AG08395 (cell line): ENCODE measurements at places on chromosomes 11 and 22.

GRCh38 chr11:108965306-108966001, 300.6 kb downstream of the DDX10 start:
- DNase-seq: peak; percentile 85

DNA sequence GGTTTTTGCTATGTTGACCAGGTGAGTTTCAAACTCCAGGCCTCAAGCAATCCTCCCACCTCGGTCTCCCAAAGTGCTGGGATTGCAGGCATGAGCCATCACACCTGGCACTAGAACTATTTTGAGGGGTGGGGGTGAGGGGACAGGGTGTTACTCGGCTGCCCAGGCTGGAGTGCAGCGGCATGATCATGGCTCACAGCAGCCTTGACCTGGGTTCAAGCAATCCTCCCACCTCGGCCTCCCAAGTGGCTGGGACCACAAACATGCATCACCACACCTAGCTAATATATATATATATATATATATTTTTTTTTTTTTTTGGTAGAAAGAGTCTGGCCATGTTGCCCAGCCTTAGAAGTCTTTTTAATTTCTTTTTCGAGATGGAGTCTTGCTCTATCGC, 17.1 kb upstream of the IFITM3 start:
- DNase-seq: no peak

- DNase-seq: no peak
Observed at GRCh38 chr11:86403458-86403857, 28.8 kb downstream of the CCDC81 start.

DNA sequence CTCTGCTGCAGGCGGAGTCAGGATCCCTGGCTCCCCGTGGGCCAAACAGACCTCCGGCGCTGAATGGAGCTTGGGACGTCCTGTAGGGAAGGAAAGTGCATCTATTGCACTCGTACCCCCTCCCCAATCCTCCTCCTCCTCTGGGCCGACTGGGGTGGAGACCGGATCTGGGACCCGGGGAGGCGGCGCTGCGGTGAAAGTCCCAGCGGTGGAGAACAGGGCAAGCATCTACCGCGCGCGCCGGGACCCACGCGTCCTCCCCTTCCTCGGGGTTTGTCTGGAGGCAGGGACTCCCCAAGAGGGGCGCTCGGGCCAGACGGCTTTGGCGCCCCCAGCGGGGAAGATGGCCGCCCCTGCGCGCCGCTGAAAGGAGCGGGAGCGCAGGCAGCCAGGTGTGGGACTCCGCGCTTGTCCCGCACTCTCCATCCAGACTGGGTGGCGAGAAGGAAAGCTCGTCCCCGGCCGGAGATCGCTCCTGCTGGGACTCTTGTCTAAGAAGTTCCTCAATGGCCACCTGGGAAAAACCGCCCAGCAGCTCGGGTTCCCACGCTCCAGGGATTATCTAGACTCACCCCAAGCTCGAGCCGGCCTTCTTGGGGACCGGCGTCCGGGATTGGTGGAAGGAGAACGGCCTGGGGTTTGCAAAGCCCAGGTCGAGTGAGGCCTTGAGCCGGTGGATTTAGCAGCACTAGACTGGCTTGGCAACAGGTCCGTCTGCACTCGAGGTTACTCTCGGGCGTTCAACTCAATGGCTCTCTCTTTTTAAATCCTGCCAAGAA, 718 bp downstream of the FADS2 start:
- DNase-seq: peak; percentile 19

DNA sequence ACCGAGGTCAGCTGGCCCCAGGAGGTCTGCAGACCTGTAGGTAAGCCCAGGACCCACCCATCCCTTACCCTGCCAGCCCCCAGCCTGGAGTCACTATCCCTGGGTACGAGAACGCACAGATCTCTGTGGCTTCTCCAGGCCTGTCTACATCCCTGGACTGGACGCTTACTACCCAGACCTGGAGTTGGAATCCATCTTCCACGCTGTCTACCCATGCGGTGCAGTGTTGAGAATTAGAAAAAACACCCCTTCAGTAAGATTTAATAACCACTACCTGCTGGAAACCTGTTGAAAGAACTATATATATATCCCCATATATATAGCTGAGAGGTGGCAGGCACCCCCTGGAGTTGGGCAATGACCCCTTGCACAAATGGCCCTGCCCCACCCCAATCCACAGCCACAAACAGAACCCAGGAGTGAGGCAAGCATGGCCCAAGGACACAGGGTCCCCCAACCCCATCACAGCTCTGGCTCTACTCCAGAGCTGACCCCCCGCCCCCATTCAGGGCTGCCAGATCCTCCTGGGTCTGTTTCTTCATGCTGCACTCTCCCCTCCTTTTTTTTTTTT, 17.7 kb upstream of the RGL4 start:
- no peak for DNase-seq

DNA sequence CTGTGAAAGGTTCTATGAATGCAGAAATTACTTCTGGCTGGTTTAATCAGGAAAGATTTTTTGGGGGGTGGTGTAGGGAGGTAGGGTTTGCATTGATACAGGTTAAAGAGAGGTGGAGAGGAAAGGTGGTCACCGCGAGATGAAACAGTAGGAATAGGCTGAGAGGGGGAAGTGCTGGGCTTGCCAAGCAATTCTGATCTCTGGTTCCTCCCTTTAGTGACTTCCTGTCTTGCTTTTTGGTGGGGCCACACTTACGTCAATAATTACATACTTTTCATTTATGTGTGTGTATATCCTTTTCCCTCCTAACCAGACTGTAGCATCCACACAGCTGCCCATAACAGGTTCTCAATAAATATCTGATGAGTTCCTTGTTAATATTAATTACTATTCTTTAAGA, 120.0 kb downstream of the CTNND1 start:
- no peak for DNase-seq

- DNase-seq: peak; percentile 91
Observed at GRCh38 chr22:37561212-37562048, 1.1 kb downstream of the CDC42EP1 start.

DNA sequence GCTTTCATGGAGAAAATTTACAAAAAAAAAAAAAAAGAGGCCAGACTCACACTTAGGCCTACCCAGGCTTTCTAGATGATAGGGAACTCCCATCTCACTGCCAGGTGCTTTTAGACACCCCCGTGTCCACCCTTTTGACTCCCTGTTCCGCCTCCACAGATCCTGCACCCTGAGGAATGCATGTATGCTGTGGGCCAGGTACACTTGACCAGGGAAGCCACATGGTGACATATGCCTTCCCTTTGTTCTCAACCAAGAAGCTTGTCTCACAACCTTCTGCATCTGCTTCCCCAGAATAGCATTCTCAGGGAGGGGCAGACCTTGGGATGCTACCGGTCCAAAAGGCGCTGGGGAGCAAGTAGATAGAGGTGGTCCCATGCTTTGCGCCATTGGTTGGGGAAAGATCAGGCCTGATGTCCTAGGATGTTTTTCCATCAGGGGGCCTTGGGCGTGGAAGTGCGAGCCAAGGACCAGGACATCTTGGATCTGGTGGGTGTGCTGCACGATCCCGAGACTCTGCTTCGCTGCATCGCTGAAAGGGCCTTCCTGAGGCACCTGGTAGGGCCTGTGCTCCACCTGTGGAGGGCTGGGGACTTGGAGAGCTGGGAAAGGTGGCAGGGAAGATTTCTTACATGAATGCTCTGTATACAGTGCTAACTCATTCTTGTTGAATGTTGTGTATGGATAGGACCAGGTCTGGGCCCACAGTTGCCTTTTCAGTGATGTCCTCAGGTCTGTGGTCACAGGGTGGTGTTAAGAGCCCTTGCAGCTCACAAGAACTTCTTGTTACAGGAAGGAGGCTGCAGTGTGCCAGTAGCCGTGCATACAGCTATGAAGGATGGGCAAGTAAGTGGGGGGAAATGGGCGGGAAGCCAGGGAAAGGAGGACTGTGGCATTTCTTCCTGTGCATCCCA, 7.5 kb downstream of the HMBS start:
- DNase-seq: no peak

DNA sequence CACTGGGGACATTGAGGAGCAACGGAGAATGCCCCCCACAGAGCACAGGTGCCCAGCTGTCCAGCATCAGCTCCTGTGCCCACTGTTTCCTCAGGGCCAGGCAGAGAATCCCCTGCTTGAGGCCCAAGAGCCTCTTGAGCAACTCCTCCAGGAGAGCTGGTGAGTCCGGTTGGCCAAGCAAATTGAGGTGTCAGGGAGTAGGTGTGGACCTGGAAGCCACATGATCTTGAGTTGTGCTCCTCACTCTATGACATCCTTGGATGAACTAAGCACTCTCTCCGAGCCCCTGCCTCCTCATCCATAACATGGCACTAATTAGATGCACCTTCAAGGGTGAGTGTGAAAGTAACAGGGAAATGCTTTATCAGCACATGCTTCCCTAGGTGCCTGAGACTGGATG, 121.3 kb downstream of the DBX1 start:
- DNase-seq: no peak

GRCh38 chr11:19728436-19728835, 15.8 kb downstream of the NAV2 start:
- peak; percentile 35 for DNase-seq

- no peak for DNase-seq
Observed at GRCh38 chr11:120146413-120147093, 8.6 kb upstream of the TRIM29 start.

DNA sequence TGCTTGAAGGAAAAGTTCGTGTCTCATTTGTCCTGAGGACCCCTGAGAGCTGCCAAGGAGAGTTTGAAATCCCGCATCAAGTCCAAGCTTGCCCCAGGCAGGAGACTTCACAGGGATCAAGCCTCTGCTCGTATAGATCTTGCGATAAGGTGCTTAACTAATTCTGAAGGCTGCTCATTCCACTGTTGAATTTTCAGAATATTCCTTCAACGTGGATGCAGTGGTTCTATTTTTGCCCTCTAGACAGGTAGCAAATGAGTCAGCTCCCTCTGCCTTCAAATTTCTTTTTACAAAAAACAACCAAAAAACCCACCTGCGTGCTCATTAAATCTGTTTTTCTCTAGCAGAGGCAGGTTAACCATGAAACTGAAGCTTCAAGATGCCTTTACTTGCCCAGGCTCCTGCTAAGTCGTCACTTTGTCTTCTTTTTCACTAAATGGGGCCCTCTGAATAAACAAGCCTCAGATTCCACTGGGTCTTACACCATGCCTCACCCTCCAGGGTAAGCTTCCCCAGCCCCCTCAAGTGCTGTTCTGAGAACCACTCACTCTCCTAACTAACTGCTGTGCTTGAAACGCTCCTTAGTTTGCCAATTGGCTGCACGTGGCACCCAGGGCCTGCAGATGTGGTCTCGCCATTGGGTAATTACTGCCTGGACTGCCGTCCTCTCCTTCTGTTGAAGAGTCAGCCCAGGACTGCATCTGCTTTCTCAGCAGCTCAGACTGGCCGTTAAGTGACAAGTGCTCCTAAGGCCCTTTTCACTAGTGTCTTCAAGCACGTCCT, 105.0 kb downstream of the TRPC6 start:
- DNase-seq: no peak

DNA sequence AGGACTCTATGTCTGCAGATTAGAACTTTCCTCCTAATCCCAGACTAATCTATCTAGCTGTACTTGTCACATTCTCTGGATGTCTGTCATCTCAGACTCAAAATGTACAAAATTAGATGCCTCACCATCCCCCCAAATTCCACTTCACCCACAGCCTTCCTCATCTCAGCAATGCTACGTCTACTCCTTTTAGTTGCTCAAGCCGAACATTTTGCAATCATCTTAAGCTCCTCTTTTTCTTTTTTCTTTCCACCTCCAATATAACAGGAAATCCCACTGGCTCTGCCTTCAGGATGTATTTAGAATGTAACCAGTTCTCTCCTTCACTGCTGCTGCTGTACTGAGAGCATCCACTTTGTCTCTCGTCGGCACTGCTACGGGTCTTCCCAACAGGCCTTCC, 1091.8 kb downstream of the TBC1D22A start:
- no peak for DNase-seq

DNA sequence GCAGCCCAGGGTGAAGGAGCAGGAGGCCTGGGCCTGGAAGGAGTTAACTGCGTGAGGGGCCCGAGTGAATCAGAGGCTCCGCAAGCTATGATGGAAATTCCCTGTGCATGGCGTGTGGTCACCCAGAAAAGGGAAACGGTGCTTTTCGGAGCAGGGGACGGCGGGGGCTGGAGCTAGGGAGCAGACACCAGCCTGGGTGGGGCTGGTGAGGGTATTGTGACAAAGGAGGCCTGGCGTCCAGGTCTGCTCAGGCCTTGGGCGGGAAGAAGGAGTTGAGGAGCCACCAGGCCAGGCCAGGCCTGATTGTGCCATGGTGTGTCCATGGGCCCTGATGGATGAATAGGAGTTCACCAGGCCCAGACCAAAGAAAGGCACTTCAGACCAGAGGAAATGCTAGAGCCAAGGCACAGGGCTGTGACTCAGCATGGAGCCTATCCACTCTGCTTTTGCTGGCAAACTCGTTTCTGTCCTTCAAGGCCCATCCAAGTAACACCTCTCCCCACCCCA, 12.8 kb upstream of the SPI1 start:
- DNase-seq: no peak

GRCh38 chr11:6623391-6624363, 4.5 kb upstream of the TPP1 start:
- DNase-seq: no peak

- no peak for DNase-seq
Observed at GRCh38 chr11:124167826-124168231, 15.3 kb upstream of the OR10D3 start.

DNA sequence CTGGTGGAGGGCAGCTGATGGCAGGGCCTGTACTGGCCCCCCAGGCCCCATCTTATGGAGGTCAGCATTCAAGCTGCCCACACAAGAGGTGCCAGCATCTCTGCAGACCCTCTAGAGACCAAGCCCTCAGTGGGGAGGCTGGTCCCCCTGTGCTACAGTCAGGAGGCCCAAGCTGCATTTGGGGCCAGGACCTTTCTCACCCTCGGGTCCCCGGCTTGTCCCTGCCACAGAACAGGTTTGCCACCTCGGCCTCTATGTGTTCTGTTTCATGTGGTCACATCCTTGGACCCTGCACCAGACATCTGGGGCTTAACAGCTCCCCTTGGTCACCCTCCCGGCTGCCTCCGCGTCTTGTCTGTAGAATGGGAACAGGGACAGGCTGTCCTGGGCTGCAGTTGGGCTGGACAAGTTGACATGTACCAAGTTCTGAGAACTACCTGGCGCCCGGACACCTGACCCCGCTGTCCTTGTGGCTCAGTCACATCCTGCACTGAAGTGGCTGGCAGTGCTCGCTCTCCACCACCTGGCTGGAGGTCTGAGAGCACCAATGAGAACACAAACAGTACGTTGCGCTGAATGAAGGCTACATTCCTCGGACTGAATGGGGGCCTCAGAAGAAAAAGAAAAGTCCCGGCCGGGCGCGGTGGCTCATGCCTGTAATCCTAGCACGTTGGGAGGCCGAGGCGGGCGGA, 2.7 kb upstream of the PLXNB2 start:
- DNase-seq: no peak
